ENCODE measurements at places on chromosomes 12 and 14.

GRCh38 chr12:26224657-26225056 lies 29.3 kb downstream of the SSPN start:
- DNase-seq, result no peak

GRCh38 chr12:92290350-92290695 lies 144.7 kb upstream of the BTG1 start:
- no peak for DNase-seq

GRCh38 chr12:107223821-107224220 lies 130.5 kb upstream of the CRY1 start:
- no peak for DNase-seq

- DNase-seq, result no peak
These were observed 25.4 kb upstream of the ATXN2 start for GRCh38 chr12:111624540-111624939.

DNA sequence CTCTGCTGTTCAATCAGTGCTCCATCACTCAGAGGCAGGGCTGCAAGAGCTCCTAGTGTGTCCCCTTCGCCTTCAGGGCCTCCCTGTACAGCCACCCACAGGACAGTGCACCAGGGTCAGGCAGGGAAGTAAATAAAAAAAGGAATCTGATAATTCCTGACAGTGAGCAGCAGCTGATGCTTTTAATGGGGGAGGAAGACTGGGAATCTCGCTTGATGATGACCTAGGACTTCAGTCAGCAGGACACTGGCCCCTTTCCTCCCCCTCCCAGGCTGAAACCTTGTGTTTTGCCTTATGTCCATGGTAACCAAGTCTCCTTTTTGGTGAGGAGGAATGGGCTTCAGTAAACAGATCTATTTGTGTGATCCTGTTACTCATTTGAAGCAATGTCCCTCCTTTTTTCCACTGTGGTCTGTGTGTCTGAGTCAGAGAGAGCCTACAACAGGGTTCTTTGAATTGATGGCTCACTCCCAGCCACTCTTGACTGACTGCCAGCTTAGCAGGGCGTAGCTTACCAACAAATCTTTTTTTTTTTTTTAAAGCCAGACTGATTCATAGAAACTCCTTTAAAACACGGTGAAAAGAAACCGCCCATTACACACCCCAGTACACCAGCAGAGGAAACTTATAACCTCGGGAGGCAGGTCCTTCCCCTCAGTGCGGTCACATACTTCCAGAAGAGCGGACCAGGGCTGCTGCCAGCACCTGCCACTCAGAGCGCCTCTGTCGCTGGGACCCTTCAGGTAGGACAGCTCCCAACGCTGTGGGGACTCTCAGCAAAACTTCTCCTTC lies at the start of gene EMP1:
EMP1 (plus strand) TSS at position 597 of the 792 bp plus-strand sequence. CDS start 14,785 bp downstream, outside the sequence.
- DNase-seq, result peak; percentile 20

- DNase-seq, result no peak
These were observed at the start of gene KRT4 for GRCh38 chr12:52813885-52814709. TSS of gene KRT4 (minus strand) at chr12:52814116. CDS start at chr12:52814058, 58 bp downstream.

DNA sequence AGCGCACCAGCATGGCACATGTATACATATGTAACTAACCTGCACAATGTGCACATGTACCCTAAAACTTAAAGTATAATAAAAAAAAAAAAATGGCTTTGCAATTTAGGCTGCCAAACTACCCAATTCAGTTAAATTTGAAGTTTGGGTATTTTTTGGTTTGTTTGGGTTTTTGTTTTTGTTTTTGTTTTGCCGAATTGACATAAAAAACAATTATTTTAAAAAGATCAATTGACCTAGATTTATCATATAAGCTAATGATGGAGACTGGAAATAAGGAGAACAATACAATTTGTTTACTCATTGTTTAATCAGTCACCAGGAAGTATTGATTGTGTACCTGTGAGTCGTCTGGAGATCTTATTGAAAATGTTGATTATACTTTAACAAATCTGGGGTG lies 62.1 kb upstream of the GARIN2 start:
- DNase-seq, result no peak

GRCh38 chr12:100860611-100861010 lies 66.0 kb downstream of the ANO4 start:
- DNase-seq, result no peak

- no peak for DNase-seq
These were observed 732.6 kb downstream of the RERGL start for GRCh38 chr12:17357396-17357795.
